Kidney tubule cell (primary cell): ENCODE measurements at places on chromosomes 11 and 22.

DNA sequence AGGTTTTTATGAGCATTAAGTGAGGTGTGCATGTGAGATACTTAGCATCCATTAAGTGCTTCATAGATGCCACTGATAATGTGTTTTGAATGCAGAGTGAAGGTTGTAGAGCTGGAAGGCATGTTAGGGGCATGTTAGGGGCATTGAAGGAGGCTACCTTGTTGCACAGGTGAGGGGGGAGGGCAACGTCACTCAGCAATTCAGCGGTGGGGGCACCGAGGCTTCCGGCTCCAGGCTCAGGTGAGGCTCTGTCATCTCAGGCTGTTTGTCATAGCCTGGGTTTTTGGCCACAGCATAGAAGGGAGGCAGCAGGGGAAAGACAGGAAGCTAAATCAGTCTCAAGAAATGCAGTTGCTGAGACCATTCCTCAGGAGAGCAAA lies 299.0 kb downstream of the NTM start:
- DNase-seq: peak; percentile 16

- no peak for DNase-seq
Measured at GRCh38 chr22:42347281-42347824, 76.9 kb upstream of the TCF20 start.

DNA sequence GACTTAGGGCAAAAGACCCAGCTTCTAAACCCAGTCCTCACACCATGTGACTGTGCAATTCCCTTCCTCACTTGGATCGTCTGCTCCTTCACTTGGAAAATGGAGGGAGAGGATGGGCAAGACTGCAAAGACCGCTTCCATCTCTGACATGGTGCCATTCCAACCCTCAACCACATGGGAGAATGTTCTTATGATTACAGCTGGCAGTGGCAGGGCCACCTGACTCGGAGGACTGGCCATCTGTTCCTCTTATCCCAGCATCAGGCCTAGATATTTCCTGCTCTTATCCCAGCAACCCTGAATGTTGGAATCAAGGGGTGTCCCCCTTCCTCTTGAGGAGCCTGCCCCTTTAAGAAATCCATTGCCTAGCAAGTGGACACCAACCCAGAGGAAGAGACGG lies 15.4 kb downstream of the DSCAML1 start:
- DNase-seq: no peak

GRCh38 chr11:86160541-86161149 lies 83.9 kb upstream of the EED start:
- peak; percentile 76 for DNase-seq

DNA sequence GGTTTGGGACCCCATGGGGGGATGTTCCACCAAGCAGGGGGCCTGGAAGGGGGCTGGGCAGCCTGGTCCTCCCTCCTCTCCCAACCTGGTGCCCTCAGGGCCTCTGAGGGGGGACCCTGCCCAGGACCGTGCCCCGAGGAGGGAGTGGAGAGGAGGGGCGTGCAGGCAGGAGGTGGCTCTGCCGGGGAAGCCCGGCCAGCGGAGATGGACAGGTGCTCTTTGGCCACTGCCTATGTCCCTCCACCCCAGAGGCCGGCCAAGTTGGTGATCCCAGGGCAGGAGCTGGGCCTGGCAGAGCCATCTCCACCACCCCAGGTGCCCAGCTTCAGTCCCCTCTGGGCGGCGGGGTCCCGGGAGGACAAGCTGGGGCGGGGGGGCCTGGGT lies 2.4 kb downstream of the MUC2 start:
- DNase-seq: no peak

- DNase-seq: no peak
Measured at GRCh38 chr11:27882066-27882697, 181.9 kb upstream of the BDNF start.

GRCh38 chr11:131063638-131064037 lies 147.4 kb upstream of the SNX19 start:
- DNase-seq: no peak

DNA sequence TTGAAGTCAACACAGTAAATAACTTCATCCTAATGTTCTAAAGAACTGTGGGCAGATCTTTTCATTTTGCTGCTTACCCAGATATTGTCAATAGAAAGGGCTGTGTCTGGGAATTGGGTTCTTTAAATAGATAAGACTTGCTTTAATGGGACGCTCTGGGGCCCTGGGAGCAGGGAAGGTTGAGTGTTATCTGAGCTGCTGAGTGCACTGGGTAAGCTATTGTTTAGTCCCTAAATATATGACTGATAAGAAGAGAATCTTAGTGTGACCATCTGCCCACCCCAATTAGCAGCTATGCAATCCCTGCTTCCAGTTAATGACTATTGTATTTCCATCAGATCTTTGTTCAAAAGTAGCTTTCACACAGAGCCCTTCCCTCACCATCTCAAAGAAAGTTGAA lies 44.4 kb downstream of the ARHGAP42 start:
- DNase-seq: no peak

GRCh38 chr22:25362215-25362882 lies 142.9 kb downstream of the CRYBB2 start:
- peak; percentile 53 for DNase-seq

DNA sequence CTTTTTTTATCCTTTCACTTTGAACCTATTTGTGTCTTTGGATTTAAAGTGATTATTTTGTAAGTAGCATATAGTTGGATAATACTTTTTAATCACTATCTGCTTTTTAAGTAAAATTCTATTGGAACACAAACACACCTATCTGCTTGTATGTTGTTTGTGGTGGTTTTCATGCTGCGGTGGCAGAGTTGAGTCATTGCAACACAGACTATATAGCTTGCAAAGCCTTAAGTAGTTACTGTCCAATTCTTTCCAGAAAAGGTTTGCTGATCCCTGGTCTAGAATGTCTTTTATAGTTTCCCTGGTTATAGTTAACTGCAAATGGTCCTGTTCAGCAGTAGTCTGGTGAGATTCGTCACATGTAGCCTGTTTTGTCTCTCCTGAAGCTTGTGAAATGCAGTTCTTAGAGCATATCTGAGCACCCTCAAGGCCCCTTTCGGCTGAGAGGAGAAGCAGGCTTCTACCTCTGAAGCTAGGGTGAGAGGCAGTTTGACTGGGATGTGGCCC lies 21.5 kb downstream of the SHANK3 start:
- DNase-seq: no peak

- DNase-seq: no peak
Measured at GRCh38 chr22:36613958-36614357, 85.0 kb upstream of the EIF3D start.

GRCh38 chr22:21047730-21048129 lies 2.0 kb downstream of the LRRC74B start:
- no peak for DNase-seq

DNA sequence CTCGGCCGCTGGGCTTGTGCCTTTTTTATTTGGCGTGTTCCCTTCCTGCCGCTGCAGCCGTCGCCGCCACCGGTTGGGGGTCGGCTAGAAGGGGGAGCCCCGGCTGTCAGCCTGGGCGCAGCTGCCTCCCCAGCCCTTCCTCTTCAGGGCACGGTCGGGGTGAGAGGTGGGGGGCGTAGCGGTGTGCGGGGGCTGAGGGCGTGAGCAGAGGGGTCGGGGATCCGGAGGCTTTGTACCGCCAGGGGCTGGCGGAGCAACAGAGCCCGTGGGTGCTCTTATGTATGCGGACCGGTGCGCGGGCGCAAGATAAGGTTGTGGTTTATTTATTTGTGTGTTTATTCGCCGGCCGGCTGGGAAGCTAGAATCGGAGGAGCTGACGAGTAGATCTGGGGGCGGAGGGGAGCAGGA lies 477 bp downstream of the ZBTB16 start:
- DNase-seq: no peak

DNA sequence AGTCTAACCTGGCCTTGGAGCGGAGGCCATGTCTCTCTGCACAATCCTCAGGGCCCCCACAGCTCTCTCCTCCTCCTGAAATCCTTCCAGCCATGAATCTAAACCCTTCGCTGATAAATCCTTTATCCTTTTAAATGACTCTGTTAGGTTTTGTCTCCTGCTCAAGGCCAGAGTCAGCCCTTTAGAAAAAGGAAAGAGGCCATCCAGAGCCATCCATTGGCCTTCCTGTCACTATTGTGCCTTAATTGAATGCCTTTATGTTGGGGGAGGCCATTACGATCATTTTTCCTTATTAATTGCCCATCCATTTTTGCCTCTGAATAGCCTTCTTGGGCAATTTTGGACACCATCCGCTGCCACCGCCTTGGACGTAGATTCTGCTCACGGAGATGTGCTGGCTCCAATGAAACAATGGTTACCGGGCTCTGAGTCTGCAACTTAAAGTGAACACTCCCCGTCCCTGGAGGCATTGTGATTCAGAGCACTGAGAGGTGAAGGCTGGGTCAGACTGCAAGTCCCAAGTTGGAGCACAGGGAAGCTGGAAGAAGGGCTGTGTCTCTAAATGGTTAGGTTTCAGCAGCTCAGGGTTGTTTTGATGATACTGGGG lies 213.0 kb upstream of the E2F8 start:
- DNase-seq: no peak

GRCh38 chr22:26606611-26607010 lies 11.2 kb downstream of the CRYBB1 start:
- peak; percentile 26 for DNase-seq

DNA sequence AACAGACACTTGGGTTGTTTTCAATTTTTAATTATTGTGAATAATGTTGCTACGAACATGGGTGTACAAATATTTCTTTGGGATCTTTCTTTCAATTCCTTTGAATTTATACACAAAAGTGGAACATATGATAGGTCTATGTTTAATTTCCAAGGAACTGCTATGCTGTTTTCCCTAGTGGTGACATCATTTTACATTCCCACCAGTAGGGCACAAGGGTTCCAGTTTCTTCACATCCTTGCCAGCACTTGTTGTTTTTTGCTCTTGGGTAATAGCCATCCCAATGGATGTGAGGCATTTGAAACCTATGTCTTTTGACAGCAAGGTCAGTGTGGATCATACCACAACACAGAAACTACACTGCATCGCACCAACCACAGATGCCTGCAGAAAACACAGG lies 41.8 kb upstream of the SCN3B start:
- DNase-seq: no peak

DNA sequence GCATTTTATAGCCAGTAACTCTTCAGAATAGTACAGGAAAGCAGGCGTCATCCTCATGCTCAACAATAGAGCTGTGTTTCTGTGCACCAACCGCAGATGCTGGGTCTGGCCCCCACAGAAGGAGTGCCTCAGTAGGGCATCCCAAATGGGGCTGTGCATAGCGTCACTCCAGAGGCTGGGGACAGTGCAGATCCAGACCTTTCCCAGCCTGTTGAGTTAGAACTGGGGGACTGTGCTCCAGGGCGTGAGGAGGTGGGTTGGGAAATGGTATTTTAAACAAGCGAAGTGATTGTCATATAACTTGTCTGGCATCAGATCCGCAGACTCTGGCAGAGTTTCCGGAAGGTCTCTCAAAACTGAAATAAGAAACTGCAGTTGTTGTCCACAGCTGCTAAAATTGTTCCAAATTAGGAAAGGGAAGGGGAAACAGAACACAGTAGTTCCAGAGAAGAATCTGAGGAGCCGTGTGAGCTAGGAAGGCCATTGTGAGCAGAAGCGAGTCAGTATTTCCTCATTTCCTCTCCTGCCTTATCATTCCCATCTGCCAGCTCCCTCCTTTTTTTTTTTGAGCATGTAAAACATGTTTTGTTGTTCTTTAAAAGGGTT lies 52.2 kb downstream of the JAM3 start:
- DNase-seq: no peak

- peak; percentile 14 for DNase-seq
Measured at GRCh38 chr22:45007391-45008185, 2.2 kb downstream of the PHF21B start.

- peak; percentile 44 for DNase-seq
Measured at GRCh38 chr11:35305670-35306382, 113.5 kb downstream of the SLC1A2 start.

- DNase-seq: no peak
Measured at GRCh38 chr11:70887542-70887827, 364.9 kb downstream of the SHANK2 start.

DNA sequence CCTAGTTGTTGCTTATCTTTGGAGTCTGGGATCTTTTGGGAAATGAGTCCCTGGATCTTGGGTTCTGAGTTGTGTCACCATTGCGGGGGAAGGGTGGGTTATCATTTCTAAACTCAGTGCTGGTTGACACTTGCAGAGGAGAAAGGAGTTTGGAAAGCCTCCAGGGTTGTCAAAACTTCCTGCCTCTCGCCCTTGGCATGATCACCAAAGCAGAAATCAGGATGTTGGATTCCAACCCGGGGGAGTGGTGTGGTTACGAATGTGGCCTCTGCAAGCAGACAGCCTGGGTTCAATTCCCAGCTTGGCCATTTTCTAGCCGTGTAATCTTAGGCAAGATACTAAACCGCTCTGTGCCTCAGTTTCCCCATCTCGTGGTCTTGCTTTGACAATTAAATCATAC lies 24.3 kb downstream of the CD6 start:
- DNase-seq: no peak

- DNase-seq: no peak
Measured at GRCh38 chr11:72716788-72717435, 35.3 kb downstream of the ARAP1 start.

- no peak for DNase-seq
Measured at GRCh38 chr11:12762278-12762677, 88.1 kb downstream of the TEAD1 start.

DNA sequence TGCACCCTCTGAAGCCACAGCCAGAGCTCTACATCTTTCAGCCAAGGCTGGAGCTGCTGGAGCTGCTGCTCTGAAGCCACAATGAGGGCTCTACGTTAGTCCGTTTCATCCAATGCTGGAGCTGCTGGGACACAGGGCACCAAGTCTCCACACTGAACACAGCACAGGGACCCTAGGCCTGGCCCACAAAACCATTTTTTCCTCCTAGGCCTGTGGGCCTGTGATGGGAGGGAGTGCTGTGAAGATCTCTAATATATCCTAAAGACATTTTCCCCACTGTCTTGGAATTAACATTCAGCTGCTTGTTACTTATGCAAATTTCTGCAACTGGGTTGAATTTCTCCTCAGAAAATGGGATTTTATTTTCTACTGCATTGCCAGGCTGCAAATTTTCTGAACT lies 441.4 kb upstream of the FAT3 start:
- no peak for DNase-seq

GRCh38 chr11:119899997-119900396 lies 171.0 kb upstream of the NECTIN1 start:
- DNase-seq: no peak

DNA sequence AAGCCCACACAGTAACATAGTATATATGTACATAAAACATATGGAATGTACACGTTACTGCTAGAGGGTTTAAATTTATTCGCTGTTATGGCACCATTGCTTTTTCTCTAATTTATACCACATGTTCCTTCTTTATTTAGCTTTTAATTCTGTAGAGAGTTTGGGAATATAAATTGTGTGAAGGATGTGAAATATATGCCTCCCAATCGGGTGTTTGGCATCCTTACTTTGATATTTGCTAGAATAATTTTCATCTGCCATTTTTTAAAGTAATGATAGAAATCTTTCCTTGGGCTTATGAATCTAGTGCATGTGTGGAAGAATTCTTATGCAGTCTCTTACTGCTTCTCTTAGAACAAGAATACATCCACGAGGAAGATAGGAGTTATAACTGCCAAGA lies 509.8 kb upstream of the RAG2 start:
- no peak for DNase-seq

DNA sequence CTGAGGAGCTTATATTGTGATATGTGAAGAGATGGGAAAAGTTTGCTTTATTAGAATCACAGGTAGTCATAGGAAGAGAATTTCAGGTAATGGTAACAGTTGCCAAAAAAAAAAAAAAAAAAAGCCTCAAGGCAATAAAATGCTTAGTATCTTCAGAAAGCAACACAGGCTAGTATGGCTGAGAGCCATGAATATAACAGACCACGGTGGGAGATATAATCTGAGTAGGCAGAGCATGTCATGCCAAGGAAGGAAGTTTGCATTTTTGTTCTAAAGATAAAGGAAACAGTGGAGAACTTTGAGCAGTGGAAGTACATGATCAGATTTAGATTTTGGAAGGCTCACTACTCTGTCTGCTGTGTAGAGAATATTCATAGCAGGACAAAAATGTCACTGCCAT lies 211.4 kb downstream of the ETS1 start:
- DNase-seq: no peak
